ENCODE measurements at places on chromosomes 7 and 10.

GRCh38 chr7:148485618-148486017 lies 104.9 kb upstream of the C7orf33 start:
- no peak for DNase-seq

GRCh38 chr7:135459951-135460567 lies 49.8 kb downstream of the CNOT4 start:
- no peak for DNase-seq

DNA sequence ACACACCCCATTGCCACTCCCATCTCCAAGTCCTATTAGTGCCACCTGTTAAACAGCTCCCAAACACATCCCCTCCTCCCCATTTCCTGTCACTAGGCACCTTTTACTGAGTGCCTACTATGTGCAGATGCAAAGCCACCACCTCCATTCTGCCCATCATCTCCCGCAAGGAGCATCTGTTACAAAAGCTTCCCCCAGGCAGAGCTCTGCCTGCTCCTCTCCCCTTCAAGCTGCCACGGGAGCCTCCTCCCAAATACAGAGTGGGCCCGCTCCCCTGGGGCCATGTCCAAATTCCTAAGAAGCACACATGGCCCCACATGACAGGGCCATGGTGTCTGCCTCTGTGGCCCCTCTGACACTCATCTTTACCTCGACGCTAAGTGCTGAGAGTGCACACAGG lies 149.7 kb downstream of the OAT start:
- no peak for DNase-seq

GRCh38 chr10:88066876-88067275 lies 203.5 kb downstream of the PTEN start:
- no peak for DNase-seq

DNA sequence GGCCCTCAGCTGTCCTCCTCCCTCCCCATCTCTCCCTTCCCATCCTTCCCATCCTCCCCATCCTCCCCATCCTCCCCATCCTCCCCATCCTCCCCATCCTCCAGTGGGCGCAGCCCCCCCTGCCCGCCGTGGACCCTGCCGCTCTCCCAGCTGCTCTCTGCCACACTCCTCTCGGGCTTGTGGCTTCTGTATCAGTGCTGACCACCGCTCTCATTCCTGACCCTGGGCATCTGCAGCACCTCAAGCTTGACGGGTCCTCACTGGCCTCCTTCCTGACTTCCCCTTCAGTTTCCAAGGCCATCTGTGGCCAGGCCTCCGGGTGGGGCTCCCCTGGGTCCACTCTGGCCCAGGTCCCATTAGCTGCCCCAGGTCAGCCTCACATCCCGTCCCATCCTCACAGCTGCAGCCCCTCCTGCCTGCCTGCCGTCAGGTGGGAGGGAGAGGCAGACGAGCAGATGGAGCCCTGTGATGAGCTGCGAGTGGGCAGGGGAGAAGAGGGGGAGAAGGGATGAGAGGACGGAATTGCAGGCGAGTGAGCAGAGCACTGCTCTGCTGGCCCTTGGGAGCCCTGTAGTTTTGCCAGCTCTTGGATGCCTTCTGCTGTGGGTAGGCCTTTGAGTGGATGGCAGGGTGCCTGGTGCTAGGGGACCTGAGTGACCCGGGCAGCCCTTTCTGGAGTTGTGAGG lies 35.7 kb downstream of the LHPP start:
- no peak for DNase-seq

GRCh38 chr7:151754142-151754590 lies 122.7 kb downstream of the PRKAG2 start:
- no peak for DNase-seq

DNA sequence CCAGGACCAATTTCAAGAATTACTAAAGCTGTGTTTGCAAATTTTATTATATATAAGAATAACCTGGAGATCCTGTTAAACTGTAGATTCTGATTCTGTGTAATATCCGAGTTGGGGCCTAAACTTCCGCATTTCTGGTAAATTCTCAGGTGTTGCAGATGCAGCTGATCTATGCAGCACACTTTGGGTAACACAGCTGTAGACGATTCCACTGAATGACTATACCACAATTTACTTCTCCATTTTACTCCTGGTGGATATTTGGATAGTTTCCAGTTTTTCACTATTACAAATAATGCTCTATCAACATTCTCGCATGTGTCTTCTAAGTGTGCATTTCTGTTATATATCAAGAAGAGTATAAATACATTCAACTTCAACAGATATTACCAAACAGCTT lies 7.5 kb downstream of the GDI2 start:
- no peak for DNase-seq

DNA sequence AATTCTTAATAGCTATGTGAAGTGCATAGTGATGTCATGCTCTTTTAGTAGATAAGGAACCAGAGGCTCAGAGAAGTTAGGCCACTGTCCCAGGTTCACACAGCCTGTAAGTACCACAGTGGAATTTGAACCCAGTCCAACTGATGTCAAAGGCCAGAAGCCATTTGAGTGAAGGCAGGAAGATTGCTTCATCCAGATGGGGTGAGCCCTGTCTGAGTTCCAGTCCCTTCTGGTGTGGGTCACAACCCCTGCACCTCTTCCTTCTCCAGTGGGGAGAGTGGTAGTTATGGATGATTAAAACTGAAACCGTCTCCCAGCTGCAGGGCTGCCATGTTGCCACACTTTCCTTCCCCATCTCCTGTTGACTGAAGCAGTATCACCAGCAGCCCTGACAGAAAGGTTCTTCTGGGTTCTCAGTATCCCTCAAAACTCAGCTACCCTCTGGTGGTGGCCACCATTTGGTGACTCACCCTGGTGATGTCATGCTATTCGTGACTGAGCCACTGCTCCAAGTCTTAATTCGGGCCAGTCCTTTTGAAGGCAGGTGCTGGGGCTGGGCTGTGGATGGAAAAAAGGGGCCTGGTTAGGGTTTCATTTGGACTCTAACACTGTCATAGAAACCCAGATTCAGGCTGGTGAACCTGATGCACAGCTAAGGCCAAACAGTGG lies 1.5 kb upstream of the C10orf95 start:
- DNase-seq = no peak

DNA sequence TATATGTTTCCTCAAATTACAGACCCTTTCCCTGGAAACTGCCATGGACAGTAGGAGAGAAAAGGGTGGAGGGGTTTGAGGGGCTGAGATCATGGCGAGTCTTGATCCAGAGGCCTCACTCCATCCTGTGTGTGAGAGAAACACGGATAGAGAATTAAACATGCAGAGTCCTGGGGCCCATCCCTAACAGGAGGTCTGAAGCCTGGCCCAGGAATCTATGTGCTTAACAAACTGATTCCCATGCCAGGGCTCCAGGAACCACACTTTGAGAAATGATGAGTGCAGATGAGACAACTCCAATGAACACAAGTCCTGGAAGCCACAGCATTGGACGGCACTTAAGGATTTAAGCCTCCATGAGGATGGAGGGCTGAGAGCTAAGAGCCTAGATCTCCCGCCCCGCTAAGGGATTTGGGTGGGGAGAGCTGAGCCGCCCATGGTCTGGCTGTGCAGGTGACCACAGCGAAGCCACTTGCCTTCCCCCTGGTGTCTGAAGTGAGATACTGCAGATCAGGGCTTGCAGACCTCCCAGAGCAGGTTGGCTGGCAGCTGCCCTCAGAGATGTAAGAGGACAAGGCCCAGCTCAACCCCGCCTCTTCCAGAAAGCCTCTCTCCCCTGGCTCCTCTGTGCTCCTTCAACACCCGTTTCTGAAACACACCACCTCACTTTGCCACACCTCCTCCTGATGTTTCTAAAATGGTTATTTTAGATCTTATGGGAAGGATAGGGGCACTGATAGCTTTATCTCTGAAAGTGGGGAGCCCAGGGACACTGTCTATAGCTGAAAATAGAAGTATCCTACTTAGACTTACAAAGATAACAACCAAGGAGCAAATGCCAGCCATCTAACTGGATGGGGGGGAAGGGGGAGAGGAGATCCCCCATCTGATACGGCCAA lies 24.8 kb upstream of the EIF5AL1 start:
- DNase-seq = peak; percentile 2

DNA sequence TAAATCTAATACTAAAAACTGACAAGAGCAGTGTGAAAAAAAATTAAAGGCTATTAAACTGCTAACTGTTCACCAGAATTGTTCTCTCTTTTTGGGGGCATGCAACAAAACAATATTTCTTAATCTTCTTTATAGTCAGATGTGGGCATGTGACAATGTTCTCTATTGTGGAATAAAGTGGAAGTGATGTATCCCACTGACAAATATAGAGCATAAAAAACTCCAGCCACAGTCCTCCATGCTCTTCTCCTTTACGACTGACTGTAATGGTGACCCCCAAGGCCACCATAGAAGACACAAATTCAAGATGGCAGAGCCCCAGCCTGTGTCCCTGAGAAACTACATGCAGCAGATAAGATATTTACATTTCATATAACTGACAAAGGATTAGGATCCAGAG lies 11.6 kb upstream of the CCDC6 start:
- no peak for DNase-seq

- DNase-seq = no peak
These were observed 100.1 kb upstream of the PTN start for GRCh38 chr7:137443616-137444015.

DNA sequence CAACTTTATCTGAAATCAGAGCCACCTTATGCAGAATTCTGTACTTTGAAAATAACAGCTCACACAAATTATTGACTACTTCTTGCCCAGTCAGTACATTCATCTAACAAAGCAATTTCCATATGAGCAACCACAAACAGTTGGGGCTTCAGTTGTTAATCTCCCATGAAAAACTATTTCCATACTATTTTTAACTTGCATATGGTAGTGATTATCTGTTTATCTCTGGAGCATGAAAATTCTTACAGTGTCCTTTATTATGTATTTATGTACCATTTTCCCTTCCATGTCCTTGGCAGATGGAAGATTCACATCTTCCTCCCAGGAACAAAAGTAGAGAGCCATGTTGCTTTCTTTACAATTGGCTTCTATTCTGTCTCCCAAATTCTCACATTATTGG lies 285.7 kb downstream of the CRPPA start:
- DNase-seq = no peak

DNA sequence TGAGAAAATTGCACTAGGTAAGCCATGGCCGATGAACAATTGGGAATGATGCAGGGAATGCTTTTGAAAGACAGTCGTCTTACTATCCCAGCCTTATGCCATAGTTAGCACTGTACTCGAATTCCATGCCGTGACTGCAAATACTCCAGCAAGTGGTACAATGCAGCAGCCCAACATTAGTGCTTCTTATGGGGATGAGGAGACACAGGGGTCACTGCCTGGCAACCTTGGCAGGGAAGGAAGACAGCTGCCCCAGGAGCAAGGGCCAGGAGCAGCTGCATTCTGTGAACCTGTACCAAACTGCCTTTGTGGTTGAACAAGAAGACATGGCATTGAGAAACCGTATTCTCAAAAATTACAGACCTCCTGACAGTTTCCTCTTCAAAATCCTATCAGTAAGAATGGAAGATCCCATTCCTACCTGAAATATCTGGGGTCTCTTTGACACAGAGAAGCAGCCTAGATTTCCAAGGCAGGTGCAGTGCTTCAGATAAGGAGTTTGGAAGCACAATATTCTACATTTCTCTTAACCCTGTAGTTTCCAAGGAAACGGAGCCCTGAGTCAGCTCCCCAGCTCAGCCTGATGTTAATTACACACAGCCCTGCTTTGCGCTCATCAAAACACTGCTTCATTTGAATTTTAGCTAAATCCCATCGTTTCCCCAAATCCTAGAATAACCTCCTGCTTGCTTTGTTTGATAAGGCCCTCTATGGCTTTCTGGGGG lies 49.0 kb upstream of the FRMD4A start:
- no peak for DNase-seq

DNA sequence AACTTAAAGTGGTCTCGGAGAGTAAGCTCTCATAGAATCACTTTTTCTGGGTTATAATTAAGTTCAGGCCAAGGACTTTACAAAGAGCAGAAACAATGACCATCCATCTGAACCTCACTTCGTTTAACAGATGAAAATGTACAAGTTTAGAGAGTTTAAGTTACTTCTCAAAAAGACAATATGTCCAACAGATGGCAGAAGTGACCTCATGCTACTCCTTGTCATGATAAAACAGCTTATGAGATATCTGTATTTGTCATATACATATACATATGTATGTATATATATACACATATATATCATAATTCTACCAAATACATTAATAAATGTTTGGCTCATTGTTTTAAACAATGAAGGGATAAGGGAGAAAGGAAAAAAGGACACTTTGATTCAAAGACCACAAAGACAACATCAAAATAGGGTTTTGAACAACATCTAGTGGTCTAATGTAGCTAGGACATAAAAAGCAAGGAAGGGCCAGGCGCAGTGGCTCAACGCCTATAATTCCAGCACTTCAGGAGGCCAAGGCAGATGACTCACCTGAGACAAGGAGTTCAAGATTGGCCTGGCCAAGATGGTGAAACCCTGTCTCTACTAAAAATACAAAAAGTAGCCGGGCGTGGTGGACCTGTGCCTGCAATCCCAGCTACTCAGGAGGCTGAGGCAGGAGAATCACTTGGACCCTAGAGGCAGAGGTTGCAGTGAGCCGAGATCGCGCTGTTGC lies 17.8 kb downstream of the NAPEPLD start:
- no peak for DNase-seq

DNA sequence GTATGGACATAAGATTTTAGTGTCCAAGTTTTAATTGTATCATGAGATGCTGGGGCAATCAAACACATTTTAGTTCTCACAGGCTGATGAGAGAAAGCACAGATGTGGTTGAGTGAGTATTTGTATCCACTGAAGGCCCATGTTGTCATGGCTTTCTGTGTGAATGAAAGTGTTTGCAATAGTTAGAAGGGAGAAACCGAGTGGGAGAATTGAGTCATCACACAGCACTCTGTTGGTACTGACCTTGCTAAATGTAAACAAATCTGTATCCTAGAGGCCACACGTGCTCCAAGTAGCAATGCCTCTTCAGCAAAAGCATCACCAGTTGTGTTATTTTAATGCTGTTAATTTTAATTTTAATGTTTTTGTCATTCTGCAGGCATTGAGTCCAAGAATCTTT lies 121.2 kb downstream of the EMX2 start:
- no peak for DNase-seq

DNA sequence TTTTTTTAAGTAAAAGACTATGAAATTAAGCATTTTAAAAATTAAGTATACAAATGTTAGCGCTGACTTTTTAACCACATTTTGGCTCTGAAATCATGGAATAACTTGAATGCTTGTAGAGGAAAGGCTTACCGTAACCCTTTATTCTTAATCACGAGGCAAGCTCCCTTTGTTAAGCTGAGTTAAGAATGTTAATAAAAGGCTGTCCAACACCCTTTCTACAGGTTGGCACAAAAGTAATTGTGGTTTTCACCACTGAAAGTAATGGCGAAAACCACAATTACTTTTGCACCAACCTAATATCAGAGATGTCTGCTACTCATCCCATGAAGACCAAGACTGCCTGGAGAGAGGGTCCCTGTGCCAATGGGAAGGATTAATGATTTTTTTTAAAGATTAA lies 70.6 kb downstream of the STK17A start:
- no peak for DNase-seq

DNA sequence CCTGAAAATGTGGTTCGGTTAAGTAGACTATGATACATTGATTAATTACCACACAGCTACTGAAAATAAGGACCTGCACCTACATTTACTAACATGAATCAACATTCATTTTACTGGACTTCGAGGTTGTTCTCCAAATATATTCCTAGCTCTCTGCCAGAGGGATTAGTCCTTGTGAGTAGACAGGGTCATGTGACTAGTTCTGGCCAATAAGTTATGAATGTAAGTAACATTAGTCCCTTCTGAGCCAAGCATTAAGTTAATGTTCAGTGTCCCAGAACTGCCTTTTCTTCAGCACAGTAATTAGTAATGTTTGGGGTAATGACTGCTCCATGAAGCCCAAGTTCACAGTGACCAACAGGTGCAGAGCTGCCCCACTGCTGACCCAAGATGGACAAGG lies 9.2 kb downstream of the ITIH5 start:
- no peak for DNase-seq

GRCh38 chr7:133303931-133304330 lies 51.1 kb downstream of the EXOC4 start:
- no peak for DNase-seq
